ENCODE measurements at places on chromosomes 7 and 10.

GRCh38 chr7:39375047-39375873 lies 190.9 kb upstream of the YAE1 start:
- DNase-seq, result no peak

DNA sequence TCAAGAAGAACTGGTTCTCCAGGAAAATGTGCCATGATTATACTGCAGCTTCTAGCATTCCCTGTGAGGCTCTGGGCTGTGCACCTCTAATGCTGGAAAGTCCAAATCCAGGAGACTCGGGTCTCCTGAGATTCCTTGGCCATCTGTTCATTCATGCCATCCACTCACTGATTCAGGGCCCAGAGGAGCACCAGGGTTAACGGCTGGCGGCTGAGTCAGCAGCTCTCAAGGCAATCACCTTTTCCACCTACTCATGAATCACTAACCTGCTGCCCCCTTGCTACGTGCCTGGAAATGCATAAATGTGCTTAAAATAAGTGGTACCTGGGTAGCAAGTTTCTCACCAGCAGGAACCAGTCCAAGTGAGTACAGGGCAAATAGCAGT lies 132.7 kb downstream of the KCNMA1 start:
- DNase-seq, result peak; percentile 11

- DNase-seq, result no peak
Observed at GRCh38 chr10:69220041-69220451, at the start of gene HKDC1. Gene HKDC1, plus strand, starts transcription at chr10:69220332. Its CDS starts 104 bp downstream, at chr10:69220436.

DNA sequence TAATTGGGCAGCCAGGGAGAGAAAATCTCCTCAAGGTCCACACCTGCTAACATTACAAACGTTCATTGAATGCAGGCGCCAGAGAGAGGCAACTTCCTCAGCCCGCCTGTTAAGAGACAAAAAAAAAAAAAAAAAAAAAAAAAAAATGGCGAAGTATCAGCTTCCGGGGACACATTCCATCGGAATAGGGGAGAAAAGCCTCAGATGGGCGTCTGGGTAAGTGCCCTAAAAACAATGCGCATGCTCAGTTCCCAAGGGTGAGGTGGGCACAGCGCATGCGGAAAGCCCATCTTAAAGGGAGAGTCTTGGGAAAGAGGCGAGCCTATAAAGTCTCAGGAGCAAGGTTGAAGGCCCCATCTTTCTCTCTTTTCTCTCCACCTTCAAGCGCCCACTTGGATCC lies 1139.7 kb upstream of the CELF2 start:
- no peak for DNase-seq

DNA sequence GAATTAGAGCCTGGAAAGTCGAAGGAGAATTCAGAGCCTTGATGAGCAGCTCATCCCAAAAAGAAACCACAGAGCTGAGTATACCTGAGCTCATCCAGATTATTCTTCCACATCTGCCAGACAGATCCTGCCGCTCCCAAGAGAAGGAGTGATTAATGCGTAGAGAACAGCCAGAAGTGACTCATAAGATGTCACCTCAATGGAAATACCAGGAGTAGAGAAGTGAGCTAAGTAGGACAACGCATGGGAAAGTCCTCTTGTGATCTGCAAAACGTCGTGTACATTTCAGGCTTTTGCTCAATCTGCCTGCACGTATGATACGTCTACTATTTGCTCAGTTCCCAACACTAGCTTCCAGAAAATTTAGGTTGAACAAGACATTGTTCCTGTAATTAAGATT lies 230.5 kb upstream of the AUTS2 start:
- DNase-seq, result no peak

DNA sequence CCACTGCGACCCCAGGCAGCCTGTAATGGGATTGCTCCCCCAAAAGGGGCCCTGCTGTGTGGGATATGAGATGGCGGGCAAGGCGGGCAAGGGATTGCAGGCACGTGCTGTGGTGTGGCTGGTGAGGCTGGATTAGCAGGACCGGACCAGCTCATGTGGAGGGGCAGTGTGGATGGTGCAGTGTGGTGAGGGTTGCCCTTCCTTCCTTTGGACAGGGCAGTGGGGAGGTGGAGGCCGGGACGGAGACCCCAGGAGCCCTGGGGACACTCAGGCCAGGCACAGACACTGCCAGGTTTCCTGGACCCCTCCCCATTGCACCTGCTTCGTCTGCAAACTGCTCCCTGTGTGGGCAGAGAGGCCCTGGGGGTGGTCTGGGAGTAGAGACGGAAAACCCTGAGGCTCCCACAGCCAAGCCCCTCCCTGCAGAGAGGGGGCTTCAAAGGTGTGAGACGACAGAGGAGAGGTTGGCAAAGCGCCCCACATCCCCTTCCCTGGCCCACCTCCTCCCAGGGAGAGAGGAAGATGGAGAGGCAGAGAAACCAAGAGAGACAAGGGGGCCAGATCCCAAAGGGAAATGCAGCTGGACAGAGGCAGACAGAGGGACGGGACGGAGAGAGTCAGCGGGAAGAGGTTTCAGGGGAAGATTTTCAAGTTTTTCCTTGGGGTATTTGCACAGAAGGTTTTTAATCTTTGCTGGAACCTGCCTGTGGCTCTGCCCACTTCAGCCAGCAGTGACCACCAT lies 89.2 kb downstream of the MICALL2 start:
- DNase-seq, result no peak

DNA sequence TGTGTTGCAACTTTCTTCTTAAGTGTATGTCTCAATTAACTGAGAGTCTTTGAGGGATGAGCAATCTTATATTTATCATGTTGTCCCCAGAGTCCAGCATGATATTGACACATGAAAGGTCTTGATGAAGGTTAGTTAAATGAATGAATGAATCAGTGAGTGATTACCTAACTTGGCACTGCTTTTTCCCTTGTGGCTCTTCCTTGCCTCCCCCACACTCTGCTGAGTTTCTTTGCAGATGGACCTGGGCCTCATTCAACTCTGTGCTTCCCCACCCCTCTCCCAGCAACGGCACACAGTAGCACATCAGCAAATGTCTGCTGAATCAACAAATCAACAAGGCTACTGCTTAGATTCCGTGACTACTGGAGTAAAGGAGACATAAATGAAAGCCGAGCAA lies 235.1 kb upstream of the CXCL12 start:
- DNase-seq, result no peak

GRCh38 chr10:50511492-50512213 lies 112.1 kb downstream of the SGMS1 start:
- DNase-seq, result peak; percentile 39

GRCh38 chr7:73715648-73716317 lies 3.7 kb downstream of the STX1A start:
- peak; percentile 88 for DNase-seq

DNA sequence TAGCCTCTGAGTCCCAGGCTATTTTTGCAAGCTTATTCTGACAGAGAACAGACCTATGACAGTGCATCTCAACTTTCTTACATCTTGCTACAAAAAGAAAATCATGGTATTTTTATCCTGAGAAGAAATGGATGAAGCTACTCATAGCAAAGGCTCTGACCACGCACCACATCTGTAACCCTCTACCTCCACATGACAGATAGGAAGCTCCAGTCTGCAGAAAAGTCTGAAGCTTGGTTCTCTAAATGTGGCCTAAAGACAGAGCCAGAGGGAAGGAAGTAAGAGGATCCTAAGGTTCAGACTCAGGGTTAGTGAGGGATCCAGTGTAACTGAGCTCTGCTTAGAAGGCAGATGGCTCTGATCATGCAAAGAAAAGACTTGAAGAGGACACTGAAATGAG lies 58.4 kb upstream of the ABCB5 start:
- DNase-seq, result no peak

DNA sequence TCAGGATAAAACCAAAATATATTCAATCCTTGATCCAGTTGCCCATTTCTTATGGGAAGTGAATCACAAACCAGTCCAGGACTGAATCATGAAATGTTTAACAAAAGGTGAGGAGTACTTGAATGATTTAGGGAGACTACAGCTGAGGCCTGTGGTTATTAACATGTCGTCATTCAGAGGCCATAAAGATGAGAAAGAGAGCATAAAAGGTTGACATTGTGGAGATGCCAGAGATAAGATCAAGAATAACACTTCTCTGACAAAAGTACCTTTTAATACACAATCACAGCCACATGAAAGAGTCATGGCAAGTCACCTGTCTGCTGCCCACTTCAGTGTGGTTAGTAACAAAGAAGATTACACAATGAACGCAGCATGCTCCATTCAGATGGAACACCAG lies 1195.7 kb upstream of the SORCS1 start:
- no peak for DNase-seq

DNA sequence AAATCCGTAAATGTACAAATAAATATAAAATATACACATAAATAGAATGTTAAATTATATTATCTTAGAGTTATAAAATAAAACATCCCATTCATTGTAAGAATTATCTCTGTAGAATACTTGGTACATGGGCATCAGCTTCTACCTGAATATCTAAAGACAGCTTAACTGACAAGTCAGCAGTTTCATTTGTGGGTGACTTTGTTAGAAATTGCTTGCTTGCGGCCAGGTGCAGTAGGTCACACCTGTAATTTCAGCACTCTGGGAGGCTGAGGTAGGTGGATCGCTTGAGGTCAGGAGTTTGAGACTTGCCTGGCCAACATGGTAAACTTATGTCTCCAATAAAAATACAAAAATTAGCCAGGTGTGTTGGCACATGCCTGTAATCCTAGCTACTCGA lies 14.6 kb downstream of the PCGF6 start:
- DNase-seq, result no peak

- peak; percentile 46 for DNase-seq
Observed at GRCh38 chr10:72122221-72122620, 33.9 kb upstream of the SPOCK2 start.

- no peak for DNase-seq
Observed at GRCh38 chr10:681670-682318, 7.7 kb downstream of the DIP2C start.

GRCh38 chr10:58568428-58568935 lies 55.8 kb downstream of the BICC1 start:
- no peak for DNase-seq

- DNase-seq, result no peak
Observed at GRCh38 chr10:3780771-3781467, 4.1 kb downstream of the KLF6 start.
